Stomach (tissue), 19 donors: ENCODE measurements at places on chromosomes 5 and 9. TPM values are rescaled to one million over a fixed set of nuclear protein-coding genes. Genes with fewer than 3 reads are reported as not detected.

- DNase-seq: no peak
- H3K4me3 ChIP-seq: no peak overlapping the region
- no peaks in the 10 kb centered on the region for H3K27me3 ChIP-seq
- peaks cover 44% of the 10 kb centered on the region for H3K4me1 ChIP-seq
- H3K27ac ChIP-seq: peak overlapping the region; percentile 52
These were observed 51.9 kb downstream of the COL27A1 start for GRCh38 chr9:114207034-114207810.

DNA sequence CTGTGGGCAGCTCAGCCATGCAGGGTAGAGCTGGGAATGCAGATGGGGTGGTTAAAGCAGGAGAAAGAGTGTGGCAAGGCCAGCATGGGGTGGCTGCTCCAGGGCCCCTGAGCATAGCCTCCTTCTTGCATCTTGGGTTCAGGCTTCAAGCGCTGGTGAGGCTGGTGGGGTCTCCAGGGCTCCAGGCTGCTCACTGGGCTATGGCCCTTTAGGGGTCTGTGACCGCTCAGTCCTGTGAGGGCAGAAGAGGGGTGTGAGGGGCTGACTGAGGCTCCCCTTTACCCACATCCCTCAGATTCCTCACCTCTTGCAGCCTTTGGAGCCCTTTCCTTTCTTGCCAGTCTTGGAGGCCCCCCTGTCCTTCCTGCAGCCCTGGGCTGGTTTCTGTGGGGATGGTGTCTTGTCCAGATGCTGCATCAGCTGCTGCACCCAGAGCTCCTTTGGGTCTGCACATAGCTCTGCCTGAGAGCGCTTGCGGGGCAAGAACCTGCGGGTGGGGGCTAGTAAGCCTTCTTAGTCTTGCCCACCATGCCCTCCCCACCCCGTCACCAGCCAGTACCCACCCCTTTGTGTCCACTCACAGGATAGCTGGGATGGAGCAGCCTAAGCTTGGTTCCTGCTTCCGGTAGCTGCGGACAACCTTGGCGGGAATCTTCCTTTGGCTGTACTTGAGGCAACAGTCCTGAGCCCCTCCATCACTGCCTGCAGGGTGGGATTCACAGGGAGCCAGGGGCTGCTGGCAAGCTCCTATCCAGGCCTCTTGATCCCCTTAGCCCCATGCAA, 549 bp downstream of the CCL21 start:
- no peak overlapping the region for H3K27ac ChIP-seq
- no peaks in the 10 kb centered on the region for H3K36me3 ChIP-seq
- no peaks in the 10 kb centered on the region for H3K27me3 ChIP-seq
- peaks cover 15% of the 10 kb centered on the region for H3K4me1 ChIP-seq

DNA sequence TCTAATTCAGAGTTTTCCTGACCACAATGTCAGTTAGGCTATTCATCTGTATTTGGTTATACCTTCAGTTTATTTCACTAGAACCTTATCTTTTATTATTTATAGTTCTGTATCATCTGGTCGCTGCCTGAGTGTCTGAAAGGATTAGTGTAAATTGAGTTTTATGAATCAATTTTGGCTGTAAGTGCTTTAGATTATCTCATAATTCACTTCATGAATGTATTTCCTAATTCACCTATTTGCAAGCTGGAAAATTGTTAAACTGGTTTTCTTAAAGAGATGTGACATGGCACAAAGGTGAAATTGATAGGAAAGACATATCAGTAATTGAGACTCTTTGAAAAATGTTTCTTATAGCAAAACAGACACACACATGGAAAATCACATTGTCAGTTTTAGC, 242.4 kb upstream of the ACO1 start:
- H3K36me3 ChIP-seq: no peaks in the 10 kb centered on the region
- no peaks in the 10 kb centered on the region for H3K4me1 ChIP-seq
- no peak overlapping the region for H3K4me3 ChIP-seq
- no peaks in the 10 kb centered on the region for H3K27me3 ChIP-seq
- no peak for DNase-seq
- no peak overlapping the region for H3K27ac ChIP-seq

GRCh38 chr5:61333321-61333953, 1.4 kb downstream of the ZSWIM6 start:
- H3K36me3 ChIP-seq: no peaks in the 10 kb centered on the region
- peak; percentile 79 for DNase-seq
- H3K27me3 ChIP-seq: no peaks in the 10 kb centered on the region
- H3K4me3 ChIP-seq: peak overlapping the region; percentile 95
- peaks cover 45% of the 10 kb centered on the region for H3K4me1 ChIP-seq
- H3K27ac ChIP-seq: peak overlapping the region; percentile 97

- H3K36me3 ChIP-seq: no peaks in the 10 kb centered on the region
- no peak overlapping the region for H3K27ac ChIP-seq
- no peak for DNase-seq
- no peaks in the 10 kb centered on the region for H3K27me3 ChIP-seq
- no peak overlapping the region for H3K4me3 ChIP-seq
These were observed 44.8 kb upstream of the RNU6ATAC start for GRCh38 chr9:134208981-134209725.

Gene TEX48
- polyA plus RNA-seq: not detected
